A549 (cell line): ENCODE measurements at places on chromosomes 11 and 22. TPM values are rescaled to one million over a fixed set of nuclear protein-coding genes. Genes with fewer than 3 reads are reported as not detected.

The GPR83 gene
- polyA plus RNA-seq, result 0.03 to 0.07 TPM (median 0.06 TPM) in 3 replicates

The FAM111A gene
- polyA plus RNA-seq, result 13.4 to 14.2 TPM (median 14.0 TPM) in 3 replicates

The OR8B12 gene
- polyA plus RNA-seq, result not detected in 3 replicates

The BIK gene
- 0.54 to 0.80 TPM (median 0.54 TPM) in 3 replicates for polyA plus RNA-seq

The P2RY6 gene
- 8.8 to 11.2 TPM (median 9.1 TPM) in 3 replicates for polyA plus RNA-seq

The ALDH3B1 gene
- 93.7 to 104 TPM (median 94.4 TPM) in 3 replicates for polyA plus RNA-seq

The MYOD1 gene
- polyA plus RNA-seq, result not detected in 3 replicates

The MAPK11 gene
- polyA plus RNA-seq, result 5.5 to 7.4 TPM (median 5.7 TPM) in 3 replicates

The PLAAT4 gene
- polyA plus RNA-seq, result 0.74 to 1.8 TPM (median 1.4 TPM) in 3 replicates

DNA sequence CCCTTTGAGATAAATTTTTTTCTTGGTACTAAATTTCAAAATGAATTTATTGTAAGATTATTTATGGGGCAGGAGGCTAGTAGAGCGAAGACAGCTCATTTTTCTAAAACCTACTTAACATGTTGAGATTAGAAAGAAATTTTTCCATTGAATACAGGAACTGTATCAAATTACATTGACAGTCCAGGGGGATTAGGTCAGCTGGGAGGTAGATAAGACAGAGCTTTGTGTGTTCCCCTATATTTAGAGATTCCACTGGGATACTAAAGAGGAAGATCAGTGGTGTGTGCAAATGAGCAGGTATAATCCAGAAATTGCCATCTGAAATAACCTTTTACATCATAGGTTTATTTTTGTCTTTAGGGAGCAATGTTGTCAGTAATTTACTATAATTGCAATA lies 32.1 kb downstream of the ENDOD1 start:
- DNase-seq, result no peak

DNA sequence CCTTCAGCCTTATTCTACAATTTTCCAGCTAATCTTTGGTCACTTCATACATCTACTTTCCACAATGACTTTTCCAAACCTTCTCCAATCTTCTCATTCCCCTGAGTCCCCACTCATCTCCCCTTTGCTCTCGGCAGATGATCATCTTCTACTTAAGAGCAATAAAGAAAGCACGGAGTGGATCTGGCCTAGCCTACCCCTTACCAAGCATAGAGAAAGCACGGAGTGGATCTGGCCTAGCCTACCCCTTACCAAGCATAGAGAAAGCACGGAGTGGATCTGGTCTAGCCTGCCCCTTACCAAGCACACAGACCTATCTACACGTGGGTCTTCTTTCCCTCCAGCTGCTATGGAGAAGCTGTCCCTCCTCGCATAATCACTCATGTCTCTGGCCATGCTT lies 558.6 kb downstream of the OPCML start:
- no peak for DNase-seq

DNA sequence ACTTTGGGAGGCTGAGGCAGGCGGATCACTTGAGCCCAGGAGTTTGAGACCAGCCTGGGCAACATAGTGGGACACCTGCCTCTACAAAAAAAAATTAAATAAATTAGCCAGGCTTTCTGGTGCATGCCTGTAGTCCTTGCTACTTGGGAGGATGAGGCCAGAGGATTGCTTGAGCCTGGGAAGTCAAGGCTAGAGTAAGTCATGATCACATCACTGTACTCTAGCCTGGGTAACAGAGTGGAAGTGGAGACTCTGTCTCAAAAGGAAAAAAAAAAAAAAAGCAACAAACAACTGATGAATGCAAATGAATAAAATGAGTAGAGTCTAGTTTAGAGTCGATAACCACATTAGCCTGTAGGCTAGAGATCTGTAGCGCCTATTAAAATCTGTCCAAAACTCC lies 3.9 kb upstream of the BCL2L13 start:
- DNase-seq, result no peak

GRCh38 chr22:38956551-38956950 lies 858 bp upstream of the APOBEC3A start:
- DNase-seq, result no peak

DNA sequence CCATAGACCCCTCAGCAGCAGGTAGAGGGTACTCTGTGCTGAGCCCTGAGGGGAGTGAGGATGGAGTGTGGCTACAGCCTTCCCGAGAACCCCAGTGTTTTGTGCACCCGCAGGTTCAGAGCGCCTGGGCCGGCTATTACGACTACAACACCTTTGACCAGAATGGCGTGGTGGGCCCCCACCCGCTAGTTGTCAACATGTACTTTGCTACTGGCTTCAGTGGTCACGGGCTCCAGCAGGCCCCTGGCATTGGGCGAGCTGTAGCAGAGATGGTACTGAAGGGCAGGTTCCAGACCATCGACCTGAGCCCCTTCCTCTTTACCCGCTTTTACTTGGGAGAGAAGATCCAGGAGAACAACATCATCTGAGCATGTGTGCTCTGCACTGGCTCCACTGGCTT lies 5.6 kb upstream of the TIRAP start:
- DNase-seq, result no peak

DNA sequence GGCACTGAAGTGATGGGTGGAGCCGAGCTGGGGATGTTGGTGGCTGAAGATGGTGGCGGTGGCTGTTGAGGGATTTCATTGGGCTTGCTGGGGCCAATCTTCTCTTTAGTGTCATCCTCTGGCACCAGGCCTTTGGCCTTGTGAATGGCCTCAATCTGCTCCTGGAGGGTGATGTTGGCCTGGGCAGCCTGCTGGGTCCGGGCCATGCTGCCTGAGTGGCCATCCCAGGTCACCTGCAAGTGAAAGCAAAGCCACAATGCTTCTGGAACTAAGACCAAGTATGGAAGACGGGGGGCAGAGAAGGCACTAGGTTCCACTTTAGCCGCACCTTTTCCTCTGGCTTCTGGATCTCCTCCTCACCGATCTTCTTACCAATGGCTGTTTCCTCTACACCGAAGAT lies 12.1 kb upstream of the TBC1D10A start:
- DNase-seq, result no peak

DNA sequence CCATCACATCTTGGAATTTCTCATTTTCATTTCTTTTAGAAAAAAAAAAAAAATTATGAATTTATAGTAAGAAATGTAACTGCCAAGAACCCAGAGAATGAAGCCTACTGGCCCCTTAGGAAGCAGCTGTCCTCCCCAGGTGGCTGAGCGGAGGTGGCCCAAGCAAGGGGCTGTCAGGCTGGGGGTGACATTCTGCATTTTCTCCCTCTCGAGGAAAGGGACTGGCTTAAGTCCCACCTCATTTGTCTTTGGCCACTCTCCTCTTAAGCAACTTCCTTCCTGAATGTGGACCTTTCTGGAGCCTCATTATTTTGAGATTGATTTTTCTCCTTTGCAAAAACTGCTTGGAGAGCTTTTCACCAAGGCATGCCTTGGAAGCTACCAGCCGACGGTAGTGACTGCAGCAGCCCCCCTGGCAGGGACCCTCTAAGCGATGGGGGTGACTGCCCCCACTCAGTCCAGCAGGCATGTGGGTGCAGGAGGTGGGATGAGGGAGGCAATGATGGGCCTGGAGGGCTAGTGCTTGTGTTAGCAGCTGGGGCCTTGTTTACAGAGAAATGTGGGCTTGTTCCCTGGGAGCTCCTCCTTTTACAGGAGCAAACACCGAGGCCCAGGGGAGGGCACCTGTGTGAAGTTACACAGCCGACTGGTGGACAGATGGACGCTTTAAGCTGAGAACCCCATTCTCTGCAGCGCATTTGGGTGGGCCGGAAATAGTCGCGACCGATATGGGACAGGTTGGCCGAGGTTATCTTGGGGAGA lies 111.7 kb downstream of the MORC2 start:
- no peak for DNase-seq

DNA sequence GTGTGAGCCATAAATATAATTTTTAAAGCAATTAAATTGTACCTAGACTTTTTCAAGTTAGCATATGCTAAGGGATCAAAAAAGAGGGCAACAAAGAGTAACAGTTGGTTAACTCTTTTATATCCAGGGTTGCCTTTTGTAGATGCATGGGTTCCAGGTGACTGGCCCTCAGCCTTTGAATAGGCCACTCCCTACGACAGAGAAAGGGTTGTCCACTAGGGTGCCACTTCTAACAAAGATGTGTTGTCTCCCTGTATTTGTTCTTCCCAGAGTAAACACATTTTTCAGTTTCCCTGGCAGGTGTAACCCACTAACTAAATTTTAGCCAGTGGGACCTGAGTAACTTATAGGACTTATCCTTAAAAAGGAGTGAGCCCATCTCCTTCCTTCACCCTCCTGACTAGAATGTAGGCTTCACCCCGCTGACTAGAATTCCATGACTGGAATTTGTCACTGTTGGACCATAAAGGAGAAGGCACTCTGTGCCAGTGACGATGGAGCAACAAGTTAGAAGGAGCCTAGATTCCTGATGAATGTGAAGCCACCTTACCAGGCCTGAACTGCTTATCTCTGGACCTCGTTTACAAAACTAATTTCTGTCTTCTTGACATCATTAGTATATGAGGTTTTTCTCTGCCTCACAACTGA lies 16.6 kb downstream of the TUG1 start:
- no peak for DNase-seq

DNA sequence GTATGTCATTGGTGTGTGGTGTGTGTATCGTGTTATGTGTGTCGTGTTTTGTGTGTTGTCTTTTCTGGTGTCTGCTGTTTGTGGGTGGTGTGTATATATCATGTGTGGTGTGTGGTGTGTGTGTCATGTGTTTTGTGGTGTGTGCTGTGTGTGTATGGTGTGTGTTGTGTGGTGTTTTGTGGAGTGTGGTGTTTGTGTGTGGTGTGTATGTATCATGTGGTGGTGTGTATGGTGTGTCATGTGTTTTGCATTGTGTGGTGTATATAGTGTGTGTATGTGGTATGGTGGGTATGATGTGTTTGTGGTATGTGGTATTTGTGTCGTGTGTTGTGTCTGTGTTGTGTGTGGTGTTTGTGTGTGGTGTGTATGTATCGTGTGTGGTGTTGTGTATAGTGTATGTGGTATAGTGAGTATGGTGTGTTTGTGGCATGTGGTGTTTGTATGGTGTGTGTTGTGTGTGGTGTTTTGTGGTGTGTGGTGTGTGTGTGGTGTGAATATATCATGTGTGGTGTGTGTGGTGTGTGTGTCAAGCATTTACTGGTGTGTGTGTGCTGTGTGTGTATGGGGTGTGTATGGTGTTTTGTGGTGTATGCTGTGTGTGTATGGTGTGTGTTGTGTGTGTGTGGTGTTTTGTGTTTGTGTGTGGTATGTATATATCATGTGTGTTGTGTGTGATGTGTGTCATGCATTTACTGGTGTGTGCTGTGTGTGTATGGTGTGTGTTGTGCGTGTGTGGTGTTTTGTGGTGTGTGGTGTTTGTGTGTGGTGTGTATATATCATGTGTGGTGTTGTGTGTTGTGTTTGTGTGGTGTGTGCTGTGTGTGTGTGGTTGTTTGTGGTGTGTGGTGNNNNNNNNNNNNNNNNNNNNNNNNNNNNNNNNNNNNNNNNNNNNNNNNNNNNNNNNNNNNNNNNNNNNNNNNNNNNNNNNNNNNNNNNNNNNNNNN lies 12.7 kb downstream of the PIM3 start:
- DNase-seq, result peak; percentile 33

DNA sequence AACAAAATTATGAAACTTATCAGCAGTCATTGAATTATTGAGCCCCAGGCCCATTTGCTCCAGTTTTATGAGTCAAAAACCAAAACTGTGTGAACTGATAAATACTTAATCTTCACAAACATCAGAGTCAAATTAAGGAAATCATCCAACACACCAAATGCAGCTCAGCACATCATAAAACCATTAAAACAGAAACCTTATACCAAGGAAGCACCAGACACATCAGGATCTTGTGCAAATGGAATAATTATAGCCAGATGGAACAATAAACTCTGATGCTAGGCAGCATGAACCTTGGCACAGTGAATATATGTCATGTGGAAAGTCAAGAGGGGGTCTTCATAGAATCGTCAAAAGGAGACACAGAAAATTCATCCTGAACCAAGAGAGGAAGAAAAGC lies 410.7 kb upstream of the API5 start:
- DNase-seq, result no peak

- no peak for DNase-seq
Measured at GRCh38 chr11:12279672-12280108, 97.7 kb upstream of the PARVA start.

GRCh38 chr11:69760319-69760718 lies 14.8 kb downstream of the FGF4 start:
- DNase-seq, result no peak

DNA sequence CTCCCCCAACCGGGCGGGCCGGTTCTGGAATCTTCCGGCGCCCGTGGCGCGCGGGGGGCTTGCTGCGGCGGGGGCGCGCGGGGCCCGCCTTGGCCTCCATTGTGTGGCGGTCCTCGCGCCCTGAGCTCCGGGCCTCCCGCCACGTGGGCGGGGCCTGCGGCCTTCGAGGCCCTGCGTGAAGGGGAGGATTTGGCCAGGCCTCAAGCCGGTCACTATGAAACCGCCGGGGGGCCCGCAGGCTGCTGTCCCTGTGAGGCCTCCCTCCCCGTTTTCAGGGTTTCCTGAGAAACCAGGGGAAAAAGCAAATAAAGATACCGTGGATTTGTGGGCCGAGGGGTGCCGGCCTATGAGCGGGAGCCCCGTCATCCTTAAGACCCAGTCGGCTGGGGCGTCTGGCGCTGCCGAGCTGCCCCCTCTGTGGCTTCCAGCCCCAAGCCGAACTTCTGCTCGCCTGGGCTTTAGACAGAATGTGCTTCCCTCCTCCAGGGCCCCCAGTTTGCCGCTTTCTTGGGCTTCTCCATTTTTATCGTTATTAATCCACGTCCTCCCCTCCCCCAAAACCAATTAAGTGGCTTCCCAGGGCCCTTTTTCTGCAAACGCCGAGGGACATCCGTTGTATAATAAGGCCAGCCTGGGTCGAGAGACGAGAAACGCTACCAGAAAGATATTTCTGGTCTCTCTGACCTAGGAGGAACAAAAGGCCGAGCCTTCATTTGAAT lies 602 bp downstream of the EWSR1 start:
- no peak for DNase-seq

GRCh38 chr11:40223596-40224330 lies 1235.7 kb downstream of the LRRC4C start:
- DNase-seq, result no peak

DNA sequence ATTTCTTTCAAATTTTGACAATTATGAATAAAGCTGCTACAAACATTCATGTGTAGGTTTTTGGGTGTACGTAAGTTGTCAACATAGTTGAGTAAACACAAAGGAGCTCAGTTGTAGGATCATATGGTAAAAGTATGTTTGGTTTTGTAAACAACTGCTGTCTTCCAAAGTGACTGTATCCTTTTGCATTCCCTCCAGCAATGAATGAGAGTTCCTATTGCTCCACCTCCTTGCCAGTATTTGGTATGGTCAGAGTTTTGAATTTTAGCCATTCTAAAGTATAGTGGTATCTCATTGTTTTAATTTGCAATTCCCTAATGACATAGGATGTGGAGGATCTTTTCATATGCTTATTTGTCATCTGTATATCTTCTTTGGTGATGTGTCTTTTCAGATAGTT lies 28.0 kb upstream of the PHOX2A start:
- DNase-seq, result no peak

GRCh38 chr22:21634844-21635243 lies 2.3 kb downstream of the CCDC116 start:
- no peak for DNase-seq

GRCh38 chr22:22728382-22728781 lies 84.0 kb downstream of the GGTLC2 start:
- DNase-seq, result no peak

DNA sequence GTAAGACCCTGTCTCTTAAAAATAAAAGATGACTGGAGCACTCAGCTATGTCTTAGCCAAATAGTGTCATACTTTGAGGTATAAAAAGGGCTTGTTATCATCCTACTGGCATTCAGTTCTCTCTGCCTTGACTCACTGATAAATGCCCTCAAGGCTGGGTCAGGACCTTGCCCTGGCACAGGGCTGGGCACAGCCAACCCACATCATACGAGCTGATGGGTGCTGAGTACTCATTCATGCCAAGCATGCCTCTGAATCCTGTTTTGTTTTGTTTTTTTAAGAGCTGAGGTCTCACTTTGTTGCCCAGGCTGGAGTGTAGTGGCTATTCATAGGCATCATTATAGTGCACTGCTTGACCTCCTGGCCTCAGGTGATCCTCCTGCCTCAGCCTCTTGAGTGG lies 1.9 kb downstream of the SMTNL1 start:
- no peak for DNase-seq
